H1 (cell line): ENCODE measurements at places on chromosomes 7 and 10. TPM values are rescaled to one million over a fixed set of nuclear protein-coding genes. Genes with fewer than 3 reads are reported as not detected.

- DNase-seq, result no peak
These were observed 332.6 kb upstream of the KLF6 start for GRCh38 chr10:4117604-4118003.

GCK gene
- 2.4 and 4.3 TPM in 2 replicates for polyA plus RNA-seq

GRCh38 chr7:27168265-27168947 is 3.1 kb upstream of the HOXA9 start:
- DNase-seq, result no peak

- no peak for DNase-seq
These were observed 39.5 kb upstream of the DGKI start for GRCh38 chr7:137886281-137886680.

DNA sequence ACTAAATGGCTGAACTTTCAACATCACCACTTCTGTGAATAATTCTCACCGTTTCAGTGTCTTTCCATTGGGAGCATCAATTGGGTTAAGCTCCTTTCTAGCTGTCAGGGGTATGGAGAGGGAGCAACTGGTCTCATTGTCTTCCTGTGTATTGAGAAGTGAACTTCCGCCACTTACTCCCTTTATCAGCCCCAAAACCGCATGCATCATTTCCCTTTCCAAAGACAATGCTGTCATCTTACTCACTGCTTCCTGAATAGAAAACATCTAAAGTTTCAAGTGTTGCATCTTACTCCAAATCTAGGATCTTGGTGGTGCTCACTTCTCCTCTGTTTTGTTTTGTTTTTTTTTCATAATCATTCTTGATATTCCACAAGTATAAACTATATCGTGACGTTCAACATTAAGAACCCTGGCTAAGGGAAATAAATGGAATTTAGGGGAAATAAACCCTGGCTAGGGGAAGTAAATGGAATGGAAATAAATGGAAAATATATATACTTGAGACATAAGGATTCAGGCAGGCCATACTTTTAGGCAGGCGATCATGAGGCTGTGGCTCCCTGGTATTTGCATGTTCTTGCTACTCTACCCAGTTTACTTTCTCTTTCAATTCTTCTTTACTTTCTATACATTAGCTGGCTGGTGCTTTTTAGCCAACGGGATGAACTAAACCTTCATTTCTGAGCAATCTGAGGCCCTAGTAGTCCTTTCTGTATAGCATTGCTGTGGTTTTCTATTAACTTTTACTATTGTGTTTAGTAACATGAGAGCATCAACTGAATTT is 371.9 kb downstream of the BMPER start:
- DNase-seq, result no peak

DNA sequence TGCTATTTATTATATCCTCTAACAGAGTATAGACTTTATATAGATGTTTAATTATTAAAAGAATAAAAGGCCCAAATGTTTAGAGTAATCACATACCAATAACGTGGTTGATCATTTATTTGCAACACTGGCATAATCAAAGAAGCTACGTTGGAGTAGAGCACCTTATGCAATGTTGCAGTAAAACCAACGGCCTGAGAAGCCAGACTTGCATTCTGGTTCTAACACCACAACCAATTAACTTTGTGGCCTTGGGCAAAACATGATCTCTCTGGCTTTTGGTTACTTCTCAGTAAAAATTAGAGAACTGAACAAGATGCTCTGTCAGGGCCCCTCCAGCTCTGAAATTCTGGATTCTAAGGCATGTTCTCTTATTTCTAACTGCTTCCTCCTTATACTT is 476.2 kb downstream of the GRM8 start:
- no peak for DNase-seq

DNA sequence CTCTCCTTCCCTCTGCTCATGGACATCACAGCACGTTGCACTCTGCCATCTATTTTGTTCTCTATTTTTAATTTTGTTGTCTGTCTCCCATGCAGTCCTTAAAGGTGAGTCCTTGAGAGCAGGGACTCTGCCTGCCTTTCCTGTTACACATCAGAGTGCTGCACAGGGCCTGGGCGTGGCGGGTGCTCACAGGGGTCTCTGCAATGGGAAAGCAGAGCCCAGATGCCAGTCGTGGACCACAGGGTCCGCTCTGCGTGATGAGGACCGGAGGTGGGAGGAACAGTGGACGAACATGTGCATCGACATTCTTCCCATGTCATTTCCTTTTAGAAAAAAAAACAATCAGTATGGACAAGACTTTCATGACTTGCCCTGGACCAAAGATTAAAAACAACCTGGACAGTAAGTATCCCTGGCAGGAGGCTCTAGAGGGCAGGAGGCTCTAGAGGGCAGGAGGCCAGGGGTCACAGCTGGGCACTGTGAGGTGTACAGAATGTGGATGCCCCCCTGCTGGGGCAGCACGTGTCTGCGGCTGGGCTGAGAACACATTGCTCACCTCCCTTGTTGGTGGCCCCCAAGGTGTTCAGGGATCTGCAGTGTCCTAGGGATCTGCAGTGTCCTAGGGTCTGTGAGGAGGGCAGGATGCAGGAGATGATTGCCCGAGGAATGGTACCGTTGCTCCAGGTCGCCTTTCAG is 29.6 kb upstream of the ZNF488 start:
- no peak for DNase-seq

DNA sequence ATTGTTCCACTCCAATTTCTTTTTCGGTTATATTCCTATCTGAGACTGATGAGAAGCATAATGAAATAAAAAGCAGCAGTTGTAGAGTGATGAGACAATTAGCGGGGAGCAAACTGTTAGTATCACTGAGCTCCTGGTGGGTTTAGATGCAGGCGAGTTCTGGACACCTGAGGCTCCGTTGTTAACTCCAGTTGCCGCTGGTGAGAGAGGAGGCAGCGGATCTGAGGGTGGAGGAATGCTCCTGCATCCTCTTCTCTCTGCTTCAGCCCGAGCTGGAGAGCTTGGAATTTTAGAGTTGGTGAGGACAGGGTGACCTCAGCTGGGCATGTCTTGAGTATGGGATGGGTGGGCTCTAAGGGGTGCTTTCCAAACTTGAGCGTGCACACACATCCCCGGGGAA is 31.4 kb downstream of the LRMDA start:
- DNase-seq, result no peak

GRCh38 chr10:73967022-73967429 is 30.9 kb upstream of the VCL start:
- peak; percentile 65 for DNase-seq

GRCh38 chr7:9030976-9031375 is 597.6 kb downstream of the NXPH1 start:
- DNase-seq, result no peak

CNPY1 gene
- polyA plus RNA-seq, result not detected in 2 replicates

ATRNL1 gene
- 2.9 and 5.1 TPM in 2 replicates for polyA plus RNA-seq

- DNase-seq, result no peak
These were observed 7.3 kb upstream of the ASB4 start for GRCh38 chr7:95478272-95479037.

CCDC172 gene
- 0.91 and 1.1 TPM in 2 replicates for polyA plus RNA-seq

ZNF316 gene
- 3.6 and 6.3 TPM in 2 replicates for polyA plus RNA-seq

TRIM50 gene
- 0.12 and 0.25 TPM in 2 replicates for polyA plus RNA-seq

GRCh38 chr10:67606572-67606971 is 89.4 kb downstream of the CTNNA3 start:
- no peak for DNase-seq

GRCh38 chr7:121369462-121369861 is 26.6 kb downstream of the FAM3C start:
- no peak for DNase-seq

DNA sequence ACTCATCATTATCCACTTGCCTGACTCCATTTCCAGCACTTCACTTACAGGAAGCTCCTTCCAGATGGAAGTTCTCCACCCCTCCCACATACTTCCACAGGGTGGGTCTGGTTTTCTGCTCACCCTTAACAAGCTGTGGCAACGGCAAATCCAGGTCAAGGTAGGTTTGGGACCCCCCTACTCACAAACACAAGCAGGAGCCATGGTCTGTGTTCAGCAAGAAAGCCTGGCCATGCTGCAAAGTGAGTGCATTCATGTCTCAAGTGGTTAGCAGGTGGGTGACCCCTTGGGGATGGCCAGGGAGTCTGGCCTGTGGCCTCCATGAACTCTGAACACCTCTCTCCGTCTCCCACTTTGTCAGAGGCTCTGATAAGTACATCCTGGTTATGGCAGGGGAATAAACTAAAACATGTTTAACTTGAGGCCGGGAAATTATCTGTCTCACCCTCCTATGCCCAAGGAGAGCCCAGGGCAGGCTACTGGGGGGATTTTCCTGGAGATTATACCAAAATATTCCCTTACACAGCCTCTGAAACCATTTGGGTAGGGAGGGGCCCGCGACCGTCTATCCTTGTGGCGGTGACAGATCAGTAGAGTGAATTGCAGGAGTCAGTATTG is 844 bp downstream of the XPNPEP1 start:
- no peak for DNase-seq

DNA sequence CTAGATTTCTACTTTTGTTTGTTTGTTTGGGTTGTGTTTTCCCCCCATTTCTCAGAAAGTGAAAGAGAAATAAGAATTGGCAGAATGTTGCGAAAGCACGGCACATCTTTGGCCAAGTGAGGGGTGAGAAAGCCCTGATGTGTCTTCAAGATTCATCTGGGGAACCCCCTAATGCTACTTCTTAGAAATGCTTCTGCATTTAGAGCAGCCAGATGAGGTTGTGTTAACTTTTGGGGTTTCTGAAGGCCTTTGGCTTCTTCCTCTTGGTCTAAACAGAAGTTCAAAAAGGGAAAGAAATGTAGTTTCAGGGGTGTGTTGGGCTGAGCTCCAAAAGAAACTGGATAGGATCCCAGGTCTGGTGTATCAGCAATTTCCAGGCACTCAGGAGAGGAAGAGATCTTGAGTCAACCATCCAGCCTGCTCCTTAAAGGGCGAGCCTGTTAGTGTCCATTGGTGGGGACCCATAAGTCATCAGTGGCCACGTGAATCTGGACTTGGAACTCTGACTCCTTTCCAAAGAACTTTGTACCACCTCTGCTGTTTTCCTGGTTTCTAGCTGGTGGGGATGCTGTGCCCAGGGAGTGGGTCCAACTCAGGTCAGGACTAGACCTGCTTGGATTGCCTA is 6.5 kb downstream of the DUSP5 start:
- DNase-seq, result no peak

- DNase-seq, result no peak
These were observed at the start of gene SAMD9L for GRCh38 chr7:93148144-93148543. Gene SAMD9L (minus strand): TSS chr7:93148385. CDS start chr7:93135971, 12,414 bp downstream.

- no peak for DNase-seq
These were observed 69.4 kb downstream of the EBF3 start for GRCh38 chr10:129894698-129895097.

DNA sequence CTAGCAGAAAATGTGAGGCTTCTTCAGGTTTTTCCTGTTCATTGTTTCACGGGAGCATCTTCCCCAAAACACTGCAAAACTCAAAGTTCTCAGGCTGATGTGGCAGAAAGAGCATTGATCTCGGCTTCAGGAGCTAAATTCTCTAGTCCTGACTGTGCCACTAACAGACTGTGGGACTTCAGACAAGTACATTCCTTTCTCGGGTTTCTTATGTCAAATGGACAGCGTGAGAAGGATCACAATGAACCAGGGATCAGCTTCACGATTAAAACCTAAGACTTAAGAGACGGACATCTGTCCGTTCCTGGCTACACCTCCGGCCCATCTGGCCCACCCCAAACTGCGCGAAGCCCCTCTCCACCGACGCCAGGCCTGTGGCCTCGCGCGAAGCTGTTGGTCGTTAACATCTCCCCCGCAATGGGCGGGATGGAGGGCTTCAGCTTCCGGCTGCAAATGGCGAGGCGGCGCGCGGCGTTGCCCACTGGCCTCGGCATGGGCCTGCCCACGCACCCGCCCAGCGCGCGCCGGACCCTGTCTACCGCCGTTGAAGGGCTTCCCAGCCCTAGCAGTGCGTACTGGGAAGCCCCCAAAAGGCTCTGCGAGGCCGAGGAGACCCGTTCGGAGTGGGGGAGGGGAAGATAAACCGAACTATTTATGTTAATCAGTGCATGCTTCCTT is 549 bp upstream of the DDX50 start:
- peak; percentile 85 for DNase-seq

GIMAP1 gene
- polyA plus RNA-seq, result not detected in 2 replicates

DNA sequence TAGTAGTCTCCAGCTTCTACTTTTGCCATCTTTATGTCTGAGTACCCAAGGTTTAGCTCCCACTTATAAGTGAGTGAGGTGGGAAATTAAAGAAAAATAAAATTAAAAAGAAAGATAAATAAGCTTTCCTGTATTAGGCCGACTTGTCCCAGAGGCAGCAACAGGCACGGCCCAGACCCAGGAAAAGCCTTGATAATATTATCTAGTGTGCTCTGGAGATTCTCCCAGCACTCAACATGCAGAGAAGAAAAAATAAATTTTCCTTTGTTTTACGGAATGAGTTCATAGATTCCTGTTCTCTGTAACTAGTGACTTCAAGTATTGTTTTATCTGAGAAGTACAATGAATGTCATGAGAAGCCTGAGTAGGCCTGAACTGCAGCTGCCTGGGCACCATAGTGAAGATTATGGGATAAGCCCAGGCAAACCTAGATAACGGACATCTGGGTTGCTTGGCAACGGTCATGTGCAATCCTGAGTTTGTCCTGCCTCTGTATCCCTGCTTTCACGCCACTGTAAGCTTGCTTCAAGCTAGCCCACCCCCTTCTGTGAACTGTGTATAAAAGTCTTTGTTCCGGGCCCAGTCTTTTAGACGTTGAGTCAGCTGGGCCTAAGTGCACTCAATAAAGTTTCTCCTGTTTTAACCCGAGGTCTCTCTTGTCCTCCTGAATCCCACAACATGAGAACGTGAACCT is 6.4 kb downstream of the ATE1 start:
- no peak for DNase-seq
